Activated CD4-positive, alpha-beta memory T cell treated with anti-CD3 and anti-CD28 coated beads for 36 hours (primary cell): ENCODE measurements at places on chromosomes 7 and 10. TPM values are rescaled to one million over a fixed set of nuclear protein-coding genes. Genes with fewer than 3 reads are reported as not detected.

The SH2B2 gene
- 3.8 TPM for total RNA-seq

The CCDC186 gene
- 12.6 TPM for total RNA-seq

The LBX1 gene
- total RNA-seq: not detected

The DYNC1I1 gene
- total RNA-seq: not detected

The MYH16 gene
- not detected for total RNA-seq

The ZNF365 gene
- total RNA-seq: 1.4 TPM

The RASSF4 gene
- 1.1 TPM for total RNA-seq

The GIMAP6 gene
- 30.2 TPM for total RNA-seq
